WTC11 (cell line): ENCODE measurements at places on chromosomes 1 and 21.

DNA sequence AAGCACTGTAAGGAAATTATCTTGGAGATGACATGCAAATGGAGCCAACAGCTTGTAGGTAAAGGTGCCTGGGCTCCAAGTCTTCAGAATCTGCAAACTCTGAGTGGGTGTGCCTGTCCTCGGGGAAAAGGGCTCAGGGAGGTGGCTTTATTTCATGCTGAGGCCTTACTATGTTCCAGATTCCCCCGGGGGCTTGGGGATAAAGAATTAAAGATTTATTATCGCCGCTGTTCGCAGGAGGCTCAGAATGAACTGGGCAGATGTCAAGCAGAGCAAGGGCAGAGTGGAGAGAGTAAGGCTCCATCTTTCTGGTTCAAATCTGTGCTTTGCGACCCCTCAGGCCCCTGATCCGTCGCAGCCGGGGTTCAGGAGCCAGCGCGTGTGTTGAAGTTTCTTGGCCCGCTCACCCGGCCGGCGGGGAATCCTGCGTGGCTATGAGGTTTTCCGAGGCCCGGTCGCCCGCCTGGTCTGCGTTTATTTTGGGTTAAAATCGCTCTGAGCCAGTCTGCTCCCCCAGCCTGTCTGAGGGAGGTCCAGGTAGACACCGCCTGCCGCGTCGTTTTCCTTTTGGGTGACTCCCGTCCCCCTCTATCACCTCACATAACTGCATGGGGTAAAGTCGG is 19.5 kb downstream of the RHOU start:
- DNase-seq, result no peak
- no peak overlapping the region for H3K27ac ChIP-seq
- H3K36me3 ChIP-seq, result peaks cover 12% of the 10 kb centered on the region; the same call in 1 of the 2 replicates

DNA sequence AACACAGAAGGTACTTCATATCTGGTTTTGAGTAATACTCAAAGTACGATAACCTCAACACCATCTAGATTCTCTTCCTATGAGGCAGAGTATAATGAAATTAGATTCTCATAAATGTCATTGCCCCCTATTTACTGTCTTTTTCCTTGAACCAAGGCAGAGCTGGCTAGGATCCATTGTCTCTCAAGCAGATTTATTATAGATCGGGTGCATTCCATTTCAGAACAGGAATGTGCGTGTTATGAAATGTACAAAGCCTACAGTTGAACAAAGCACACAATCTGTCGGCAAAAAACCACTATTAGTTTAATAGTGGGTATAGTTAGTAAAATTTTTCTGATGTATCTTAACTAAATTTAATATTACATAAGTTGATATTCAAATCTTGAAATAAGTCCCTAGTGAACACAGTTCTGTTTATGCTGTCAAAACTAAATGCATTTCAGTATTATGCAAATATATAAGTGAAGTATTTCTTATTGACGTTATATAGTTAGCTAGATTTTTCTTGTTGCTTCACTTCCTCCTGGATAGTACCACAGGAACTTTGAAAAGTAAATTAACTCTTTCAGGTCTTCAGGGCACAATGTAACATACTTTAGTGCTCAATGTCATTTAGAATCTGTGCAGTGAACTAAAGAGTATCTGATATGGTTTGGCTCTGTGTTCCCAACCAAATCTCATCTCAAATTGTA is 92.1 kb downstream of the DDAH1 start:
- H3K4me3 ChIP-seq, result no peak overlapping the region
- peak overlapping the region; percentile 11; the same call in 1 of the 2 replicates for H3K27ac ChIP-seq
- peaks cover 18% of the 10 kb centered on the region for H3K4me1 ChIP-seq
- H3K36me3 ChIP-seq, result no peaks in the 10 kb centered on the region
- no peaks in the 10 kb centered on the region for H3K27me3 ChIP-seq
- no peak for DNase-seq

DNA sequence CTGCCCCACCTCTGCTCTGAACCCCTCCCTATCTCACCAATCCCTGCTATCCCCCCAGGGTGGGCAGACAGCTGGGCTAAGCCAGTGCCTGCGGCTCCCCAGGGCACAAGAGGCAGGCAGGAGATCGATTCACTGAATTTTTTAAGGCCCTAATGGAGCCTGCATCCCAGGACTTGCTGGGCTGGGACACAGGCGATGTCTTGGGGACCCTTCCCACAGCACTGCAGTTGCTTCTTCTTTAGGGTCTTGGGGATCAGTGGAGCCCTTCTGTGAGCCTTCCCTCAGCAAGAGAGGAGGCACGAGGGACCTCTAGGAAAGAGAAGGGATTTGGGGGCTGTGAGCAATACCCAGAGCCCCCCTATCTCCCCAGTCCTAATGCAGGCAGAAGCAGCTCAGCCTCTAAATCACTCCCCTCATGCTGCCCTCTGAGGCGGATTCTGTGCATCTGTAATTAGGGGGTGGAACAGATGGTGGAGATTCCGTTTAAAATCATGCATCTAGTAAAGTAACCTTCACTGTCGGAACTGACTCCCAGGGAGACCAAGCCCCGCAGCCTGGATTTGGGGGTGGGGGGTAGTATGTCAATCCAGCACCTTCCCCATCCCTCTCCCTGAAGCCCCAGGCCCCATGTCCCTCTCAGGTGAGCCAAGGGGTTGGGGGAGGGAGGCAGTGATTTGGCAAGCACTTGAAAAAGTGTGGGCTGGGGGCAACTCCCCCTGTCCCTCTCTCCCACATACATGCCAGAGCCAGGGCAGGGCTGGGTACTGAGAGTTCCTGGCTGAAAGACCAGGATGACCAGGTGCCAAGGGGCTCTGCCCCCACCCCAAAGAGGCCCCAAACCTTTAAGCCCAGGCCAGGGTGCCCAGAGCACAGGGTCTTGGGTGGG is 10.0 kb downstream of the AHDC1 start:
- H3K36me3 ChIP-seq, result no peaks in the 10 kb centered on the region

GRCh38 chr1:25146451-25146855 is 85.8 kb downstream of the SYF2 start:
- no peaks in the 10 kb centered on the region for H3K27me3 ChIP-seq
- no peak for DNase-seq
- H3K4me1 ChIP-seq, result no peaks in the 10 kb centered on the region
- no peak overlapping the region for H3K4me3 ChIP-seq

DNA sequence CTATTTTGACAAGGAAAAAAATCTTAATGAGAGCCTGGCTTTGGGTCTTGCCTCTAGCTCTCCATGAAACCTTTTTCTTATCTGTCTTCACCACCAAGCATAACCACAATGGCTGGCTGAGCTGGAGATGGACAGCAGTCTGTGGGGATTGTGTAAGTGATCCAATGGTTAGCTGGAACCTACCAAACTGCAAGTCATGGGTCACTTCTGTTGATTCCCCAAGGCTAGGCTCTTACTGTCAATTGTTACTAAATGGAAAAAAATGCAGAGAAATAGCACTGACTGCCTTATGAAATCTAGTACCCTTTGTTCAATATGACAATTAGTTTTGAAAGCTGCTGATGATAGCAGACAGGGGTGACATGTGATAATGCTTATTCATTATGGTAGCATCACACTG is 359.0 kb downstream of the ST6GALNAC3 start:
- no peak overlapping the region for H3K4me3 ChIP-seq
- no peaks in the 10 kb centered on the region for H3K36me3 ChIP-seq
- no peak for DNase-seq
- peaks cover 20% of the 10 kb centered on the region for H3K4me1 ChIP-seq

DNA sequence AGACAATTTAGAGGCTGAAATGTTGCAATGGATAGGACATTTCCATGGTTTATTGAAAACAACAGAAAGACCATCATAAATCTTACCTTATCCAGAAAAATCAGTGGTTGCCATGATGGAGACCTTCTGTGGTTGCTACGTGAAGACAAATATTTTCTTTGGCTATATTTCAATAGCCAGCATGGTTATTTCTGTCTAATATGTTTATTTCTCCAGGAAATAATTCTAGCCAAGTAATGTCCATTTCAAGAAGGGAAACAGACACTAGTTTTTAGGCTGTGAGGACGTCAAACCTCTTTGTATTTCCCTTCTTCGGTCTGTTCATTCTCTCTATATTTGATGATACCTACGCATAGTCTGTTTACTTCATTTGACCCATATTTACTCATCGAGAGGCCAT is 49.2 kb upstream of the NFASC start:
- no peak overlapping the region for H3K27ac ChIP-seq
- no peak for DNase-seq
- H3K36me3 ChIP-seq, result no peaks in the 10 kb centered on the region
- H3K4me1 ChIP-seq, result no peaks in the 10 kb centered on the region
- H3K4me3 ChIP-seq, result no peak overlapping the region
- peaks cover 8% of the 10 kb centered on the region; the same call in 1 of the 2 replicates for H3K27me3 ChIP-seq

DNA sequence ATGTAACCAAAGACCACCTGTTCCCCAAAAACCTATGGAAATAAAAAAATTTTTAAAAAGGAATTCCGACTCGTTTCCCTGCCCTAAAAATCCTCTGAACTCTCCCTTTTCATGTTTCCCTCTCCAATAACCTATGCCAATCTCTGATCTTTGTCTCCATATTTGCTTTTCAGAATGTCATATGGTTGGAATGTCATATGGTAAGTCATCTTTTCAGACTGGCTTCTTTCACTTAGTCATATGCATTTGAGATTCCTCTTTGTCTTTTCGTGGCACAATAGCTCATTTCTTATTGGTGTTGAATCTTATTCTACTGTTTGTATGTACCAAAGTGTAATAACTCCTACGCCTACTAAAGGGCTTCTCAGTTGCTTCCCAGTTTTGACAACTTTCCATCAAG is 117.5 kb downstream of the BACH1 start:
- no peak overlapping the region for H3K27ac ChIP-seq
- no peak overlapping the region for H3K4me3 ChIP-seq

- H3K36me3 ChIP-seq, result peaks cover 3% of the 10 kb centered on the region; the same call in 1 of the 2 replicates
- H3K4me1 ChIP-seq, result peaks cover 43% of the 10 kb centered on the region
- DNase-seq, result no peak
- H3K4me3 ChIP-seq, result no peak overlapping the region
- no peaks in the 10 kb centered on the region for H3K27me3 ChIP-seq
These were observed 4.7 kb upstream of the C21orf91 start for GRCh38 chr21:17823846-17824245.

GRCh38 chr21:28410256-28410655 is 582.4 kb downstream of the LTN1 start:
- no peak for DNase-seq
- no peaks in the 10 kb centered on the region; the same call in 1 of the 2 replicates for H3K27me3 ChIP-seq
- no peak overlapping the region for H3K4me3 ChIP-seq
- H3K36me3 ChIP-seq, result no peaks in the 10 kb centered on the region

DNA sequence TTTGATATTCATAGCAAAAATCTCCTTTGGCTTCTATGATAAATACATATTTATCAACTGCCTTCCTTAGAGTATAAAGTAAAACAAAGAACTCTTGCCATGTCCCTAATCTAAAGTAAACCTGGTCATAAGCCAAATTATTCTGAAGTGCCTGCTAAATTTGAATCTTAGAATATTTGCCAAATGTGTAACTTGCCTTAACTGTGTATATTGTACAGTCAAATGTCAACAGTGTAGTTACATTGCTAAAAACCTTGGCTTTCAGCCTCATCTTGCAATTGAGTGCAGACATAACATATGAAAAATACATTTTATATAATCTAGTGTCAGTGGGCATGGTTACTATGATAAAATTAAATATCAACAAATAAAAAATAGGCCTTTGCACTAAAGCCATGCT is 583.4 kb upstream of the ADAMTS5 start:
- no peak overlapping the region for H3K27ac ChIP-seq
- H3K4me1 ChIP-seq, result no peaks in the 10 kb centered on the region
- H3K27me3 ChIP-seq, result no peaks in the 10 kb centered on the region
- no peak for DNase-seq
- H3K36me3 ChIP-seq, result peaks cover 24% of the 10 kb centered on the region

- H3K4me3 ChIP-seq, result no peak overlapping the region
- H3K36me3 ChIP-seq, result peaks cover 36% of the 10 kb centered on the region
- H3K27ac ChIP-seq, result no peak overlapping the region
- no peaks in the 10 kb centered on the region for H3K27me3 ChIP-seq
- H3K4me1 ChIP-seq, result no peaks in the 10 kb centered on the region
These were observed 43.7 kb downstream of the ST7L start for GRCh38 chr1:112575154-112575804.

GRCh38 chr1:115046751-115047150 is 17.1 kb downstream of the TSHB start:
- no peak overlapping the region for H3K27ac ChIP-seq
- H3K27me3 ChIP-seq, result no peaks in the 10 kb centered on the region
- no peak overlapping the region for H3K4me3 ChIP-seq
- H3K36me3 ChIP-seq, result peaks cover 10% of the 10 kb centered on the region
- peaks cover 4% of the 10 kb centered on the region for H3K4me1 ChIP-seq

DNA sequence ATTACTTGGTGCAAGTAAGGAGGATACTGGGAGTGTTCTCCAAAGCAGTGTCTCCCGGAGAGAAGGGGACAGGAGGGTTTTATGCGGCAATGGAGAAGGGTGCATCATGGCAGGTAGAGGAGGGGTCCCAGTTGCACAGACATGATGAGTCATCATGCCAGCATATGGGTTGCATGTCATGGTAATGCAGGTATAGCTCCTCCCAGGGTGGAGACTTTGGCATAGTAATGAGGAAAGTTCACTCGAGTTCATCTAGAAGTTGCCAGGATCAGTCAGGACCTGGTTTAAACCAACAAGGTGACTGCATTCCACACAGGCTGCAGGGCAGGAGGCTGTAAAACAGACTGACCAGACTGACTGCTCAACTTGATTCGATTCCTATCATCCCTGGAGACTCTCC is 355.7 kb upstream of the DUSP10 start:
- H3K4me1 ChIP-seq, result no peaks in the 10 kb centered on the region; the same call in 1 of the 2 replicates
- H3K27me3 ChIP-seq, result no peaks in the 10 kb centered on the region
- no peaks in the 10 kb centered on the region for H3K36me3 ChIP-seq
- H3K27ac ChIP-seq, result no peak overlapping the region

DNA sequence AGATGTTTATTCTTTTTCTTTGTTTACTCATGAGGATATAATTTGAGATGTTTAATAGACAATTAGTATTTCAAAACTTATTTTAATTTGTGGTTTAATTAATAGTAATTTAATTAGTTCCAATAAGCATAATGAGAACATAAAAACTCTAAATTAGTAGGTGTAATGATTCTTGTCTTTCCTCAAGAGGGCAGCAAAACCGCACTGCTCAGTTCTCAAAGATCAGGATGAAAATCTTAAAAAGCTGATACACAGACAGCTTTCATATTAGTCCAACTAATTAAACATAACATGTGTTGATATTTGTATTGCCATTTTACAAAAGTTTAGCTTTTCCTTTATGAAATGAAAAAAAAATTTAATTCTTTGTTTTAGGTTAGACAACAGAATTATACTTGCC is 106.7 kb upstream of the C21orf91 start:
- H3K4me1 ChIP-seq, result peaks cover 23% of the 10 kb centered on the region
- no peak for DNase-seq
- H3K36me3 ChIP-seq, result peaks cover 16% of the 10 kb centered on the region
- no peaks in the 10 kb centered on the region for H3K27me3 ChIP-seq
- no peak overlapping the region for H3K27ac ChIP-seq

GRCh38 chr1:232353001-232353400 is 276.9 kb downstream of the SIPA1L2 start:
- no peaks in the 10 kb centered on the region for H3K36me3 ChIP-seq
- H3K4me1 ChIP-seq, result no peaks in the 10 kb centered on the region
- H3K27me3 ChIP-seq, result peaks cover 14% of the 10 kb centered on the region
- H3K27ac ChIP-seq, result no peak overlapping the region
- no peak for DNase-seq

DNA sequence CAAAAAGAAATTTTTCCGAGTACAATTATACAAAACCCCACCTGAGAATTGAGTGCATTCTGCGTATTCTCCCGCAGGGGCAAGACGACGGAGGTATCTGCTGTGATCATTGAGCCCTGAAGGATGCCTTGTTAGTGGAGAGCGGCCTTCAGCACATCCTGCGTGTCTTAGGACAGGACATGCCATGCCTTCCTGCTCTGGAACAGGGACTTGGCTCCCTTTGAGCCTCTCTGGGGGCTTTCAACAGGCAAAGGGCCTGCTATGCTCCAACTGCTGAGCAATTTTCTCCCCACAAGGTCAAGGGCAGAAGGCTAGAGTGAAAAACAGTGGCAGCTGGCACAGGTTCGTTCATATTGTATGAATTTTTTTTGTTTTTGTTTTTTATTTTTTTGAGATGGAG is 52.4 kb downstream of the TOR1AIP2 start:
- peaks cover 12% of the 10 kb centered on the region for H3K4me1 ChIP-seq
- no peak overlapping the region for H3K27ac ChIP-seq
- no peak for DNase-seq
- no peaks in the 10 kb centered on the region; the same call in none of the 2 replicates for H3K27me3 ChIP-seq
